ENCODE measurements at places on chromosomes 1 and 21.

GRCh38 chr1:52028328-52028727 lies 5.3 kb downstream of the KTI12 start:
- DNase-seq = no peak

GRCh38 chr1:17635276-17635675 lies 95.8 kb downstream of the ARHGEF10L start:
- DNase-seq = no peak

DNA sequence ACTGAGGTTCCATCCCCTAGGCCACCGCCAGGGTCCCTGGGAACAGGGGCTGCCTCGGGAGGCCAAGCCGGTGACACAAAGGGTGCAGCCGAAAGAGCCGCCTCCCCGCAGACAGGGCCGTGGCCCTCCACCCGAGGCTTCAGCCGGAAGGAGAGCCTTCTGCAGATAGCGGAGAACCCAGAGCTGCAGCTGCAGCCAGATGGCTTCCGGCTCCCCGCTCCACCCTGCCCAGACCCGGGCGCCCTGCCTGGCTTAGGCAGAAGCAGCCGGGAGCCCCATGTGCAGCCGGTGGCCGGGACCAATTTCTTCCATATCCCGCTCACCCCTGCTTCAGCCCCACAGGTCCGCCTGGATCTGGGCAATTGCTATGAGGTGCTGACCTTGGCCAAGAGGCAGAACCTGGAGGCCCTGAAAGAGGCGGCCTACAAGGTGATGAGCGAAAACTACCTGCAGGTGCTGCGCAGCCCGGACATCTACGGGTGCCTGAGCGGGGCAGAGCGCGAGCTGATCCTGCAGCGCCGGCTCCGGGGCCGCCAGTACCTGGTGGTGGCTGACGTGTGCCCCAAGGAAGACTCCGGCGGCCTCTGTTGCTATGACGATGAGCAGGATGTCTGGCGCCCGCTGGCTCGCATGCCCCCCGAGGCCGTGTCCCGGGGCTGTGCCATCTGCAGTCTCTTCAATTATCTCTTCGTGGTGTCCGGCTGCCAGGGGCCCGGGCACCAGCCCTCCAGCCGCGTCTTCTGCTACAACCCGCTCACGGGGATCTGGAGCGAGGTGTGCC lies 1.4 kb downstream of the KLHDC7A start:
- DNase-seq = no peak

- no peak for DNase-seq
Measured at GRCh38 chr1:65756616-65757015, 36.1 kb upstream of the PDE4B start.

- DNase-seq = no peak
Measured at GRCh38 chr1:170881268-170882265, 53.8 kb upstream of the MROH9 start.

Data from naive B cell (primary cell).